ENCODE measurements at places on chromosomes 2 and 18.

GRCh38 chr2:98552499-98553179 lies 55.7 kb downstream of the COA5 start:
- DNase-seq = no peak

DNA sequence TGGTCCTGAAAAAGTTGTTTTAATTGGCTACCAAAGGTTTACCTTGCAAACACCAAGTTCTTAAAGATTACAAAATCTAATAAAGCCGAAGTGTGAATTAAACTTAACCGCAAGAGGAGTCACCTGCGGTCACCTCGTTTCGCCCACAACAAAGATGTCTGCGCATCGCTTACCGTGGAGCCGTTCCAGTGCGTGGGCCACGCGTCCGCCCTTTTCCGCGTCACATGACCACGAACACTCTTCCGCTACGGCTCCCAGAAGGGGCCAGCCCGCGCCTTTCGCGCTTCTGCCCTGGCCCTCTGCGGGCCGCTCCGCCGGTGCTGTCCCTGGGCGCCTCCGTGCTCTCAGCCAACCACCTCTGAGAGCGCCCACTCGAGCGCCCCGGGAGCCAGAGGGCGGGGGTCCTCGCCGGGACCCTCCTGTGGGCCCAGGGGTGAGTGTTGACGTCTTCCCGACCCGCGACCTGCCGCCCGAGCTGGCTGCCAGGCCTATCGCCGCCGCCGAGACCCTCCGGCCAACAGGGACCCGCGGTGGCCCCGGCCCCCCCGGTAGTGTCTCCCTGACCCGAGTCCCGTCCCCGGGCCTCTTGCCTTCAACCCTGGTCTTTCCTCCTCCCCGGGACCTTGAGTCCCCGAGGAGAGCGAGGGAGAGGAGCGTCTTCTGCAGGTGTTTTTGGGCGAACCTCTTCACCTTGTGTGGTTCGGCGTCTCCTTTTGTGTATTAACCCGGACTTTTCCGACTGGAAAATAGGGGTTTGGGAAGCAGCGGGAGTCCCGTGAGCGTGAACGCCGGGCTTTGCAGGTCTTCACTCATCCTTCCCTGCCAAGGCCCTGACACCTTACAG lies at the start of gene MFF:
Gene MFF, plus strand, starts transcription at position 257 of the 844 bp plus-strand sequence. CDS start 5,415 bp downstream, outside the sequence.
- DNase-seq = peak; percentile 67

GRCh38 chr2:190456833-190457232 lies 48.7 kb downstream of the MFSD6 start:
- DNase-seq = no peak

DNA sequence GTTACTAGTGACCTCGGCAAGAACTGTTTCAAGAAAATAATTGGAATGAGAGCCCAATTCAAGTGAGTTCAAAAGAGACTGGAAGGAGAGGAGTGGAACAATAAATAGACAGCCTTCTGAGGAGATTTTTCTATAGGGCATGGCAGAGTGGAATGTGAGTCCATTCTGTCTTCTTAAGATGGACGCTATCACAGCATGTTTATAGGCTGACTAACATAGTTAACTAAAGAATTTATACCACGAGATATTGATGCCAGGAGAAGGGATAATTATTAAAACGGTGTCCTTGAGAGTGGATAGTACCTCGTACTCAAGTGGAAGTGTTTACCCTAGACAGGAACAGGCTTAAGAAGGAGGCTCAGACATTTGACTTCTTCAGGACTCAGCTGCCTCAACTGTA lies 143.5 kb upstream of the RBBP8 start:
- DNase-seq = no peak

DNA sequence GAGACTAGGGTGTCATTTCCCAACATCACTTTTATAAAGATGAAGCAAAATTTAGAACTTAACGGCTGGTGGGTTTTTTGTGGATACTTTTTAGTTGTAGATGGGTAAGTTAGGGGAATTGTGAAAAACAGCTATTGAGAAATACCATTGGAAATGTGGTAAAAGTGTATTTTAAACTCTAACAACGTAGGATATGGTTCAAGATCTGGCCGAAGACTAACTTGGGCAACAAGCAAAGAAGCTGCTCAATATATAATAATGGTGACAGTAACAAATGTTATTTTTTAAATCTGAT lies 1.6 kb downstream of the DNAH7 start:
- no peak for DNase-seq

DNA sequence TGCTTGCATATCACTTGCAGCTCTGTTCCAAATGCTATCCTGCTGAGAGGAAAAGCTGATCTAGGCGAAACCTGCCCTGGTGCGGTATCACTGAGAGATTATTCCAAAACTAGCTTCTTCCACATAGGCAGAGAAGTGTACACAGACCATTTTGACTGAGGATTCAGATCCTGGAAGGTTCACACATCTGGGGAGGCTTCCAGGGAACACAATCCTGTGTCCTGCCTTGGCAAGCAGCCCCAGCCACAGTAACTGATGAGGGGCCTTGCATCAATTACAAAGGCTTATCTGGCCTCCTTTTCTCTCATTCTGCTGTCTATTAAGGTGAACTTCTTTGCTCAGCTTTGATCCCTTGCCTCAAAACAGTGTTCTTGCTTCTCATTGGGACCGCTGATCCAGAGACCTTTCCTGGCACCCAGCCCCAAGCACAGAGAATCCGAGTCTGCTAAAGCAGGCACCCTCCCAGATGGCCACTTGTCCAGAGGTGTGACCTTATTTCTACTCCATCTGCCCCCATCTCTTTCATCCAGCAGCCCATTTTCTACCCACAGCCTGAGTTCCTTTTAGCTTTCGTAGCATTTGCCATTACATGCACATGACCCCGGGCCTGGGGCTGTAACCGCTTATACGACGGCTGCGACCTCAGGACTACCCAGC lies 52.3 kb upstream of the ZFP36L2 start:
- DNase-seq = no peak

DNA sequence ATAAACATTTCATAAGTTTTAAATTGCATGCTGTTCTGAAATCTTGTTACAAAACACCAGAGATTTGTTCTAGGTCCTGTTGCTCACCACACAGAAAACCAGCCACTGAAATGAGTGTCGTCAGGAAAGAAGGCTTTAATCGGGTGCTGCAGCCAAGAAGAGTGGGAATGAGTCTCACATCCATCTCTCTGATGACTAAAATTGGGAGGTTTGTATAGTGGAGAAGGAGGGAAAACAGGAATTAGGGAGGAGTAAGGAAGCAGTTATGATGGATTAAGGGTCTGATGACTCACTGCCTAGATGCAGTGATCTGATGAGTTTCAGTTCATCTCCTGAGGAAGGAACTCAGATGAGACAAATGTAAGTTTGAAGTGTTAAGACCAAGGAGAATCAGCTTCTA lies 42.1 kb upstream of the GPR39 start:
- DNase-seq = no peak

DNA sequence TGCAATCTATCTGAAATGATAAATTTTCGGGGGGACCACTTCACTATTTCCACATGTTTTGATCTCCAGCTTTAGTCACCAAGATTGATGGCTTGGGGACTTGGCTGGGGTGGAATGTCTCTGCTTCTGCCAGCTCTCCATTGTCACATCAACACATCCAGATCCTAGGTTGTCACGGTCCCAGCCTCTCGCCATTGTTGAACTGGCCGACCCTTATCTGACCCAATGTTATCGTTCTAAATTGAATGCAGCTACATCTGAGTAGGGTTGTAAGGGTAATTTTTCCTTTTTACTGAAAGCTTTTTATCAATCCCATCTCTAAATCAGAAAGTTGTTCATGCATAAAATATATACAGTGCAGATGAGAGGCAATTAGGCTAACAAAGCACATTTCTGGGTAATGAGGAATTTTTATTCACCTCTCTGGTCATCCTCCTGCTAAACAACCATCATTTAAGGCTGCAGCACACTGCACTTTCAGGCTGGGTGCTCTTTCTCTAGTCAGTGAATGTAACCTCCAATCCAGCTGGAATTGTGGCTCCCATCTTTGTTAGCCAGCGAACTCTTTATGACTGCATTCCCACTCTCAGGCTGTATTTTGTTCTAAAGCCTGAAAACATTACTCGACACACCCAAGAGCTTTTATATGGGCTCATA lies 128.2 kb downstream of the COL4A4 start:
- DNase-seq = no peak

Measured in esophagus squamous epithelium (tissue), 5 donors.